ENCODE measurements at places on chromosomes 5 and 9. TPM values are rescaled to one million over a fixed set of nuclear protein-coding genes. Genes with fewer than 3 reads are reported as not detected.

- H3K27me3 ChIP-seq, result no peaks in the 10 kb centered on the region
- no peak overlapping the region for H3K4me3 ChIP-seq
- no peaks in the 10 kb centered on the region for H3K4me1 ChIP-seq
- no peaks in the 10 kb centered on the region for H3K36me3 ChIP-seq
- H3K27ac ChIP-seq, result peak overlapping the region; percentile 58
Observed at GRCh38 chr5:135269199-135269598, 129.8 kb downstream of the MACROH2A1 start.

GRCh38 chr9:115267790-115268189, 149.8 kb upstream of the TNC start:
- H3K27me3 ChIP-seq, result no peaks in the 10 kb centered on the region
- no peaks in the 10 kb centered on the region for H3K36me3 ChIP-seq
- peaks cover 5% of the 10 kb centered on the region for H3K4me1 ChIP-seq

The DDX46 gene
- total RNA-seq, result 73.3 TPM

DNA sequence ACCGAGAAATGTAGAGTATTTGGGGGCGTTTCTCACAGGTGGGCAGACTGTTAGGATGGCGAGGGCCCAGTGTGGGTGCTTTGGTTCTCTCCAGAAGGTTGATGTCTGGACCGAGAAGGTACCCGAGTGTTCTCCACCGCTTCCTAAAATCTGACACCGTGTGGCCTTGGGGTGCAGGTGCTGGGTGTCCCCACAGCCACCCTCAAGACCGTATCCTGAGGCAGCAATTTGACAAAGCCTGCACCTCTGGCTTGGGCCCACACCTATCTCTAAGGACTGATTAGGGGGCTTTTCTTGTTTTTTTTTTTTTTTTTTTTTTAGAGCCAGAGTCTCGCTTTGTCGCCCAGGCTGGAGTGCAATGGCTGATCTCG, 1.3 kb downstream of the PPP1R26 start:
- no peak overlapping the region for H3K4me3 ChIP-seq
- H3K27ac ChIP-seq, result peak overlapping the region; percentile 83
- H3K27me3 ChIP-seq, result no peaks in the 10 kb centered on the region
- no peak for DNase-seq
- peaks cover 9% of the 10 kb centered on the region for H3K4me1 ChIP-seq
- no peaks in the 10 kb centered on the region for H3K36me3 ChIP-seq

GRCh38 chr9:110027671-110028081, 180.3 kb downstream of the C9orf152 start:
- no peak overlapping the region for H3K4me3 ChIP-seq
- no peaks in the 10 kb centered on the region for H3K4me1 ChIP-seq
- no peaks in the 10 kb centered on the region for H3K36me3 ChIP-seq
- no peaks in the 10 kb centered on the region for H3K27me3 ChIP-seq
- H3K27ac ChIP-seq, result no peak overlapping the region

The FUBP3 gene
- total RNA-seq, result 35.4 TPM

DNA sequence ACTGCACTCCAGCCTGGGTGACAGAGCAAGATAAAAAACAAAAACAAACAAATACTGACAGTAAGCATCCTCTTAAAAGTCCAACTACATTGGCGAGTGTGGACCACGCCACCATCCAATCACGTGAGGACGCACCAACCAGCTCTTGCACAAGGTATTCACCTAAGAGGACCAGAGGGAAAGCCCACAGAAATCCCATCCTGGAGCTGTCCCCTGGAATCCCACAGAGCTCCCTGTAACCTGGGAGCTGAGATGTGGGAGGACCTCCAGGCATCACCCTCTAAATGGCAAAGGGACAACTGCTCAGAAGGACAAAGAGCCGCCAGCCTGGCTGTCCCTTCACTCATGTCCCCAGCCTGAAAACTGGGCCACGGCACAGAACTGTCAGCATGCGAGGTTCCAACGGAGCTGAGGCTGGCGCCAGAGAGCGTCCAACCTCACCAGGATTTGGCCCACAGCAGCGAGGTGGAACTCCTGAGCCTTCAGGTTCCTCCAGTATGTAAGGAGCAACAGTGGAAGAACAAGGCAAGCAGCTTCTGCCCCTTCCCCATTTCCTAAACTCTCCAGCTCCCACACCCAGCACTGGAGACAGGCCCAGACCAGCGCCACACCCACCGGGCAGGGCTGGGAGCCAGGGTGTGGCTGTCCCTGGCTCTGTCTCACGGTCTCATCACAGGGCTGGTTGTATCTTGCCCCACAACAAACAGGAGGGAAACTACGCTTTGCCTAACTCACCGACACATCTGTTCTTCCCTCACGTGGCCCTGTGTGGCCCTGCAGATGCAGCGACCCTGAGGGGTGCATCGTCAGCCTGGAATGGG, 15.2 kb downstream of the IPPK start:
- H3K4me3 ChIP-seq, result no peak overlapping the region
- peaks cover 8% of the 10 kb centered on the region for H3K4me1 ChIP-seq
- no peaks in the 10 kb centered on the region for H3K36me3 ChIP-seq
- no peaks in the 10 kb centered on the region for H3K27me3 ChIP-seq

The CNOT6 gene
- total RNA-seq, result 19.3 TPM

DNA sequence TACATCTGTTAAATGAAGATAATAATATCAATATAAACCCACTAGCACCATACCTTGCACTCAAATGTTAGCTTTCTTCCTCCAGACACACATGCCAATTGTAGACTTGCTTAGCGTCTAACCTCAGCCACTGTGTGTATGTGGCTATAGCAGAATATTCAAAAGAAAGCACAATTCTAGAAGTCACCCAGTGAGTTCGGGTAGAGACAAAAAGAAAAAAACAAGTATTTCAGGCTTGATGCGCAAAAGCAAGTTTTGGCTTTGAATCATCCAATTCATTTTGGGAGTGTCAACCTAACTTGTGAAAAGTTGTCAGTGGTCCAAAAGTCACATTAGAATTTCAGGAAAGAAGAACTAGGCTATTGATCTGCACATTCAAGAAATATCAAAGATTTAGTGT, 167.4 kb downstream of the PRELID2 start:
- H3K36me3 ChIP-seq, result no peaks in the 10 kb centered on the region
- H3K4me3 ChIP-seq, result no peak overlapping the region
- no peak for DNase-seq
- H3K27ac ChIP-seq, result no peak overlapping the region

The SPATA6L gene
- total RNA-seq, result 13.2 TPM

GRCh38 chr5:15700373-15700772, 200.4 kb downstream of the FBXL7 start:
- H3K4me1 ChIP-seq, result peaks cover 4% of the 10 kb centered on the region
- DNase-seq, result no peak

DNA sequence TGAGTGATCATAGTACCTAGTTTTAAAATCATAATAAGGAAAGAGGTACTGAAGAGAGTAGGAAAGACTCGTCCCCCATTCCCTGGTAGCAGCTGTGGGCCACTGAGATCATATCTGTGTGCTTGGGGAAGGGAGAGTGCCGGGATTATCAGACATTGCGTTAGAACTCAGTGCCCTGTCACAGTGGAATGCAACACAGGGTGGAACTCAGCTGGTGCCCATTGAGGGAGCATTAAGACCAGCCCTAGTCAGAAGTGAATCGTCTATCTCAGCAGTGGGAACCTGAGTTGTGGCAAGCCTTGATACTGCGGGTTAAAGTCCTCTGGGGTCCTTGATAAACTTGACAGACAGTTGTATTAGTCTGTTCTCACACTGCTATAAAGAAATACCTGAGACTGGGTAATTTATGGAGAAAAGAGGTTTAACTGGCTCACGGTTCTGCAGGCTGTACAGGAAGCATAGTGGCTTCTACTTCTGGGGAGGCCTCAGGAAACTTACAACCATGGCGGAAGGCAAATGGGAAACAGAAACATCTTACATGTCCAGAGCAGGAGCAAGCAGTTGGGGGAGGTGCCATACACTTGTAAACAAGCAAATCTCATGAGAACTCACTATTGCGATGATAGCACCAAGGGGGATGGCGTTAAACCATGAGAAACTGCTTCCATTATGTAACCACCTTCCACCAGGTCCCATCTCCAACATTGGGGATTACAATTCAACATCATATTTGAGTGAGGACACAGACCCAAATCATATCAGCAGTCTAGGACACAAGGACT, 33.1 kb downstream of the NDUFAF2 start:
- no peaks in the 10 kb centered on the region for H3K36me3 ChIP-seq
- H3K27ac ChIP-seq, result no peak overlapping the region
- no peak for DNase-seq
- no peaks in the 10 kb centered on the region for H3K27me3 ChIP-seq
- no peak overlapping the region for H3K4me3 ChIP-seq
- H3K4me1 ChIP-seq, result no peaks in the 10 kb centered on the region

- H3K27ac ChIP-seq, result peak overlapping the region; percentile 94
- H3K36me3 ChIP-seq, result no peaks in the 10 kb centered on the region
- peaks cover 27% of the 10 kb centered on the region for H3K4me1 ChIP-seq
- H3K4me3 ChIP-seq, result no peak overlapping the region
Observed at GRCh38 chr5:172885597-172886340, 51.7 kb downstream of the ERGIC1 start.

DNA sequence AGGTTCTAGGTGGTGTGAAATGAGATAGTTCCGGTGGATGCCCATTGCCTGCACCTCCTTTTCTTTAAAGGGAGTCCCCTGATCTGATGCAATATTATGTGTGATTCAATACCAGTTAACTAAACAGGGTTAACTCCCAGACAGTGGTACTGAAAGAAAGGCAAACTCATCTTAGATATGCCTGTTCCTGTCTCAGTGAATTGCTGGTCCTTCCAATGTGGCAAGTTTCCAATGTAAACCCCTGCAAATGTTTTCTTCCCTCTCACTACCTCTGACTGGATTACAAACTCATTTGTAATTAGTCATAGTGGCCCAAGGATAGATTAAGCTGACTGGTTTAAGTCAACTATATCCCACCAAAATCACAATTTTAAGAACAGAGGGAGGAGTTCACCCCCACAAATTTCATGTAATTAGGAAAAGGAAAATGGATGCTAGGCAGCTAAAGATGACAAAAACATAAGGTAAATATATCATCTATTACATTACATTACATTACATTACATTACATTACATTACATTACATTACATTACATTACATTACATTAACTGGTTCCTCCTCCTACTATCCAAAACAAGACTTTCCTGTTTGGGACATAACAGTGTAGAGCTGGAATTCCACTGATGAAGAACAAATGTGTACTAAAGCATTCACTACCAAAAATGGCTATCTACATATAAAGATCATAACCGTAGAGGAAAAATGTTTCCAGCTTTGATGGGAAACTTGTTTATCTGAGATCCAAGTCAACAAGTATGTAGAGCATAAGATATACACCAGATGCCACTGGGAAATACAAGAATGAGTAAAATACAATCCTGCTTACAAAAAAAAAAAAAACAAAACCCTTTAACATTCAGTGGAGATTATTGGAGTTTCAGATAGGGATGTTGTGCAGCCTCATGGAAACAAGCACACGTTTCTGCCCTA, 121.5 kb upstream of the SNX2 start:
- H3K4me3 ChIP-seq, result no peak overlapping the region
- no peaks in the 10 kb centered on the region for H3K27me3 ChIP-seq
- DNase-seq, result no peak
- H3K27ac ChIP-seq, result no peak overlapping the region
- H3K36me3 ChIP-seq, result no peaks in the 10 kb centered on the region
- H3K4me1 ChIP-seq, result no peaks in the 10 kb centered on the region

The SIT1 gene
- 3.8 TPM for total RNA-seq

The NR6A1 gene
- total RNA-seq, result 13.4 TPM

The FREM1 gene
- total RNA-seq, result 5.5 TPM

- DNase-seq, result peak; percentile 20
- H3K27ac ChIP-seq, result peak overlapping the region; percentile 84
- peak overlapping the region; percentile 53 for H3K4me3 ChIP-seq
- no peaks in the 10 kb centered on the region for H3K36me3 ChIP-seq
- H3K27me3 ChIP-seq, result peaks cover 29% of the 10 kb centered on the region
Observed at GRCh38 chr5:15500325-15501001, 483 bp downstream of the FBXL7 start.

DNA sequence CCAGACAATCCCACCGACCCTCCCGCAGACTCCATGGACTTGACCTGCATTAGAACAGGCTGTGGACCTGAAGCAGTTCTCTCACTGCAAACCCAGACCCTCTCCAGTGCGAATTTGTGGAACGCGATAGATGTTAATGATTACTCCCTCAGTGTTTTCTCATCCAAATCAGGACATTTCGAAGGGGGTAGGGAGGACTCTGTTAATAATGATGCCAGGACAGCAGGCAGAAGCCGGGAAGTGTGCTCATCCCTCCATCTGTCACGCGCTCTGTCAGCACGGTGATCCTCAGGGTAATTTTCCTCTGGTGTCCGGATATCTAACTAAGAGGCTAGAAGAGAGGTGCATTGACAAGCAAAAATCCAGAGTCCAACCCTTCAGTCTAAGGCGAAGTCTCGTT, 18.8 kb downstream of the RAPGEF1 start:
- no peaks in the 10 kb centered on the region for H3K4me1 ChIP-seq
- DNase-seq, result no peak
- H3K27ac ChIP-seq, result no peak overlapping the region
- no peak overlapping the region for H3K4me3 ChIP-seq
- no peaks in the 10 kb centered on the region for H3K36me3 ChIP-seq

The ANKRD18B gene
- total RNA-seq, result not detected

GRCh38 chr5:68823301-68823700, 270.5 kb upstream of the SLC30A5 start:
- no peaks in the 10 kb centered on the region for H3K36me3 ChIP-seq
- DNase-seq, result no peak
- H3K27ac ChIP-seq, result no peak overlapping the region
- H3K4me1 ChIP-seq, result no peaks in the 10 kb centered on the region

DNA sequence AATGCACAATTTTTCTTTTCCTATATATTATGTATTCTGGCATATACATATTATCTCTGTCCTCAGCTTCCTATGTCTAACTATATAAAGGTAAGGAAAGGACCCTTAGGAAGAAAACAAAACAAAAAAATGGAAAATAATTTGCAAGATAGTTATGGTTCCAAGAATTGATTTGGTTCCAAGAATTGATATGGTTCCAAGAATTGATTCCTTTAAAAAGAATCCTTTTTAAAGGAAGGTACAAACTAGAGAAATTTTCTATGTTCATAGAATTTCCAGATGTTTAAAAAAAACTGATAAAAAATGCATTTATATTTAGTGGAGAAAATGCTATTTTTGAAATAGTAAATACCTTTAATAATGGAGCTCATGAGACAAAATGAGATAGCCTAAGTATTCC, 12.1 kb downstream of the LYRM7 start:
- H3K27ac ChIP-seq, result no peak overlapping the region
- DNase-seq, result no peak
- no peak overlapping the region for H3K4me3 ChIP-seq
- H3K27me3 ChIP-seq, result no peaks in the 10 kb centered on the region
- H3K36me3 ChIP-seq, result no peaks in the 10 kb centered on the region

DNA sequence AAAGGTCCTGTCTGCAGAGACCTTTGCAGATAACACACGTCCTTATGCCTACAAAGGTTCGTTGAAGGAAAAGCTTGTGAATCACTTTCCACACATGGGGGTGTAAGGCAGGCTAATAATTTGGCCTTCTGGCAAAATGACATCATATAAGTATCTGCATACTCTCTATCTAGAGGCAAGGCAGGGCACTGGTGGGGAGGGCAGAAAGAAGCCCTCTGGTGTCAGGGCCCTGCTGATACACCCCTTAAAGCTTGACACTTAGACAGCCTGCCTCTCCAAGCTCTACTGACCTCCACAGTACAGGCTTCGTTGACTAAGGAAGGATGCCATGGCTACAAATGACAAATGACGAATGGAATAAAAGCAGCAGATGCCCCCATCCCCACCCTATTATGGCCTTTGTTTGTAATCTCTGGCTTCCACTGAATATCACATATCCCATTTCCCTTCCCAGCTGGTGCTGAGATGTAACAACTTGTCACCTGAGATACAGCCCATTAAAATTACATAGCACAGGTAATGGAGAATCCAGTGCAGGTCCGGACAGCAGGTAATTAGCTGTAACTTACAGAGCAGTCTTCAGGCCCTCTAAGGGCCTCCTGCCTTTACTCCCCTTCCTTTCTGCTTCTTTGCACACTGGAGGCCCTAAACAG, 76.9 kb upstream of the IFNK start:
- no peak for DNase-seq
- peaks cover 3% of the 10 kb centered on the region for H3K4me1 ChIP-seq
- H3K36me3 ChIP-seq, result no peaks in the 10 kb centered on the region

The SPATA24 gene
- not detected for total RNA-seq

The SEMA5A gene
- total RNA-seq, result 34.8 TPM
